ENCODE measurements at places on chromosomes 1 and 21. TPM values are rescaled to one million over a fixed set of nuclear protein-coding genes. Genes with fewer than 3 reads are reported as not detected.

DNA sequence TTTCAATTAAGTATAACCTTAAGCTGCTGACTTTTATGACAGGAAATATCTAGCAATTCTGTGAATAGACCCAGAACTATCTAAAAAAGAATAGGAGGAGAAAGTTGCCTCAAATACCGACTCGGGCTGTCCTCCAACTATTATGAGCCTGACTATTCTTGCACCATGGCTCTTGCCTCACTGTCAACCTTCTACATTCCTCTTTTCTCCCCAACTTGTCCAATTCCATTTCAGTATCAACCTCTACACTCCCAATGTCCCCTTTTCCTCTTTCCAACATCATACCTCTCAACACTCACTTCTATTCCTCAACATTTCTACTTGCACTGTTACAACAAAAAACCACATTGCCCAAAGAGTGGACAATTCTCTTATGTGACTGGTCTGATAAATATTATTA is 2.3 kb downstream of the ZZZ3 start:
- no peak for DNase-seq

- peak; percentile 67 for DNase-seq
Measured at GRCh38 chr1:204828352-204828850, 42.3 kb upstream of the NFASC start.

ACTL8 gene
- total RNA-seq: not detected

- DNase-seq: no peak
Measured at GRCh38 chr1:58017641-58018040, 528.9 kb downstream of the OMA1 start.

RGS18 gene
- total RNA-seq: 0.17 TPM

DNA sequence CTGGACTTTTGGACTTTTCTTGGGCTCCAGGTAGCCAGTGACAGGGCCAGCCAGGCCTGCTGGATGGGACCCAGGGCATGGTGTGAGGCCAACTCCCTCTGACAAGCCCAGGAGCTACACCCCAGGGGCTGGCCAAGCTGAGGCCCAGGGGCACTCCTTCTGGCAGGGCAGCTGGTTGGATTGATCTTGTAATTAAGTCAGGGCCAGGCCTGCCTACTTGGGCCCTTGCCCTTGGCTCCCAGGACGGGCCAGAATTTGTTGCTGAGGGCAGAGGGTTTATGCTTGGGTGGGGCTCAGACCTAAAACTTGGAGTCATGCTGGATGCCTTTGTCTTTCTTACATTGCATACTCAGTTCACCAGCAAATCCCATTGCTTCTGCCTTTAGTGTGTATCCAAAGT is 20.7 kb downstream of the KCNA2 start:
- DNase-seq: no peak

GRCh38 chr1:211714154-211714553 is 38.7 kb upstream of the NEK2 start:
- DNase-seq: no peak

- DNase-seq: no peak
Measured at GRCh38 chr1:5973771-5974170, 18.5 kb downstream of the NPHP4 start.

HAX1 gene
- total RNA-seq: 152 TPM

GRCh38 chr1:47724432-47724999 is 272.7 kb downstream of the TRABD2B start:
- DNase-seq: no peak

GIPC2 gene
- total RNA-seq: 0.50 TPM

DNA sequence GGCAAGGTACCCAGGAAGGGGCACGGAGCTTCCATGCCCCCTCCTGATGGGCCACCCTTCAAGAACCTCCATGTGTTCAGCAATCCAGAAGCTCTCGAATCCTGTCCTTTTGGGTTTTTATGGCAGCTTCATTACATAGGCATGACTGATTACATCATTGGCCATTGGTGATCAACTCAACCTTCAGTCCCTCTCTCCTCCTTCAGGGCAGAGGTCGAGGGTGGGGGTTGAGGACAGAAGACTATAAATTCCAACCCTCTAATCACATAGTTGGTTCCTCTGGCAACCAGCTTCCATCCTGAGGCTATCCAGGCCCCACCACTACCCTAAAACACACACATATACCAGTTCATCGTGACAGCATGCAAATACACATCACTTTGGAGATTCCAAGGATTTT is 135.7 kb downstream of the ZNF281 start:
- DNase-seq: no peak

PPFIA4 gene
- 4.3 TPM for total RNA-seq

DNA sequence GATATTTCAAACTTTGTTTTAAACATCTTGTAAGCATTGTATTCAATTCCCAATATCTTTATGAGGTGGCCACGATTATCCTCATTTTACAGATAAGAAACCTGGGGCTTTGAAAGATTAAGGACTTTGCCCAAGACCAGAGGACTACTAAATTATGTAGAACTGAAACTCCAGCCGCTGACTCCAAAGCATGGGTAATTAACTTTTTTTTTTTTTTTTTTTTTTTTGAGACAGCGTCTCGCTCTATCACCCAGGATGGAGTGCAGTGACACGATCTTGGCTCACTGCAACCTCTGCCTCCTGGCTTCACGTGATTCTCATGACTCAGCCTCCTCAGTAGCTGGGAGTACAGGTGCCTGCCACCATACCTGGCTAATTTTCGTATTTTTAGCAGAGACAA is 68.7 kb downstream of the ALG14 start:
- DNase-seq: no peak

KCNH1 gene
- 0.17 TPM for total RNA-seq

DNA sequence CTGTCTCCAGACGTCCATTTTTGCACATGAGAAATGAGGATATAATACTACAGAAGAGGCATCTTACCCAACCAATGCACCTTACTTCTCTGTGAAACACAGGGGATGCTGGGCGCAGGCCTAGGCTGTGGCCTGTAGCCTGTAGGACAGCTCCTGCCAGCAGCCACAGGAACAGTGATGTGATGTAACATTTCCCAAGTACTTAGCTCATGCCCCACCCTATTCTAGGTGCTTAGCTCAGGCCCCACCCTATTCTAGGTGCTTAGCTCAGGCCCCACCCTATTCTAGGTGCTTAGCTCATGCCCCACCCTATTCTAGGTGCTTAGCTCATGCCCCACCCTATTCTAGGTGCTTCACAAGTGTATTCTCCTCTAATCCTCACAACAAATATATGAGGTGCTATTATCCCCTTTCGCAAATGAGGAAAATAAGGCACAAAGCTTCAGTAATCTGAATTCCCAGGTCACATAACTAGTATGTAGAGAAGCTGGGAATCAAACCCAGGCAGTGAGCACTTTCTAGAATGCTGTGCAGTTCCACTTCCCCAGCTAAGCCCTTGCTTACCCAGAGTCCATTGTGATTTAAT is 4.6 kb upstream of the NAXE start:
- DNase-seq: no peak

TMEM125 gene
- not detected for total RNA-seq

- peak; percentile 90 for DNase-seq
Measured at GRCh38 chr1:226046240-226046639, 16.3 kb upstream of the H3-3A start.

DNA sequence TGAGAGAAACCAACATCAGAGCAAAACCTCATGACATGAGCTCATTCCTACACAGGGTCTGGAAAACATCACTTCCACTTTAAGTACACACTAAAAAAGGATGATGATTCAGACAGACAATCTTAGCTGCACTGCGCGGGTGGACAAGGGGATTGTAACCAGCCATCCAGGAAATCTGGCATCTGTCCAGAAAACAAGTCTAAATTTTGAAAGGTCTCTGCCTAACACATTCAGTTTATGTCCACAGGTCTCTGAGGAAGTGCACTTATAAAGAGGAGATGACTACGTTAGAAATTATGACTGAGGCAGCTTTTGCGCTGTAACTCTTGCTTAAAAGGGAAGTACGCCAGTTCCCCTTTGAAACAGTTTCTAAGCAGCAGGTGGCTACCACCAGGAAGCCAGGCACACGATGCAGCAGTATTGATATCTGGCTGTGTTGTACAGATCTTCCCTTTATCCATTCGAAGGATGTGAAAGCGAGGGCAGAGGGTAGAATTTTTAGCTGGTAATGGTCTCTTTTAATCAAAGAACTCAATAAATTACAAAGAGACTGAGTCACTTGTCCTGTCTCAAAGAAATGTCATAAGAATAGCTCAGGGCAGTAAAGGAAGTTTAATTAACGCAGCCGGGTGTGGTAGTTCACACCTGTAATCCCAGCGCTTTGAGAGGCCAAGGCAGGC is 128.0 kb downstream of the SETD4 start:
- DNase-seq: peak; percentile 85

GRCh38 chr21:32521736-32522355 is 63.5 kb downstream of the TCP10L start:
- DNase-seq: no peak

DNA sequence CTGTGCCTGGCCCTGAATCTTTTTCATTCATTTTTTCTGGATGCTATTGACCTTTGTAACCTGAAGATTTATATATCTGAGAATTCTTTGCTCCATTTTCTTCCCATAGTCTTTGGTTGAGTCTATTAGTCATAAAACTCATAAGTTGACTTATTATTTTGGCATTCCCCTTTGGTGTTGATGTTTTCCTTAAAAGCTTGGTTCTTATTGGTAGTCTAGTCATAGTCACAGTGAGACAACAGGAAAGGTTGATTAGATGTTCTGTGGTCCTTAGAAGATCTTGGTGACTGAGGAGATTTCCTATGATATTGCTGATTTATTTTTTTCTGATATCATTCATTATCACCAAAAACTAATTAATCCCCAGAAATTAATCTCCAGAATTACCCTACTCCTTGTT is 86.2 kb downstream of the PTPRC start:
- DNase-seq: no peak

- no peak for DNase-seq
Measured at GRCh38 chr1:152170287-152170905, 11.4 kb upstream of the RPTN start.

GRCh38 chr21:42308914-42309752 is 6.1 kb downstream of the TFF3 start:
- DNase-seq: no peak

- no peak for DNase-seq
Measured at GRCh38 chr1:147912553-147912952, 10.0 kb downstream of the GJA8 start.

DNA sequence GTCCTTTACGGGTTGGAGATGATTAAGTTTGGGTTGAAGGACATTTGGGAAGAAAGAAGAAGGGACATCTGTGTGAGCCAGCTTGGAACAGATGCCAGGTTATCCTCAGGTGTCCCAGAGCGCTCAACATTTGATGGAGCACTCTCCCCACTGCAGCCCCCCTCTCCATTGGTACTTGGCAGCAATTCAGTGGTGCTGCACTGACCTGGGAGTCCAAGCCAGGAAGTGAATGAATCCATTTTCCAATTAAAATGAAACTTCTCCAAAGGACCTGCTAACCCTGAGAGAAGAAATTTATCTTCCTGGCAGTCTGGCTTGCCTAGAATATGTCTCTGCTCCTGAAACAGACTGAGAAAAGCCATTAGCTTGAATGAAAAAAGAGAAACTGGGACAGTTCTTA is 67.1 kb downstream of the FGGY start:
- no peak for DNase-seq

DNA sequence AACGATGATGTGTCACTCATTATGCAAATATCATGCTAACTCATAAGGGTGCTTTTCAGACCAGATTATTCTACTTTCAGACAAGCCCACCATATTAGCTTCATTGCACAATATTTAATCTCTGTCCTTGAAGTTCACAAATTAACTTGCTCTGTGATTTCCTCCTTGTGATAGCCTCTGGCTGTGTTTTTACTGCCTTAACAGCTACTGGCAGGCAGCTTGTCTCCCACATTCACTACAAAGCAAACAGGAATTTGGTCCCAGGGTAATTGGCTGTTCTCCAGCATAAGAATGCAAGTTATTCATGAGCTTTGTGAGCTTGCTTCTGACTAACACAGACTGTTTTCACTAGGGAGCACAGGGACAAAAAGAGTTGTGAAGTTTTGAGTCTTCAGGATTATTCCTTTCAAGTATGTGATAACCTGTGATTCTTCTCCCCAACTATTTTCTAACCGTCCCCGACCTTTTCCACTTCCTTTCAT is 87.9 kb upstream of the HMCN1 start:
- peak; percentile 99 for DNase-seq

SH3D21 gene
- 3.3 TPM for total RNA-seq

DNA sequence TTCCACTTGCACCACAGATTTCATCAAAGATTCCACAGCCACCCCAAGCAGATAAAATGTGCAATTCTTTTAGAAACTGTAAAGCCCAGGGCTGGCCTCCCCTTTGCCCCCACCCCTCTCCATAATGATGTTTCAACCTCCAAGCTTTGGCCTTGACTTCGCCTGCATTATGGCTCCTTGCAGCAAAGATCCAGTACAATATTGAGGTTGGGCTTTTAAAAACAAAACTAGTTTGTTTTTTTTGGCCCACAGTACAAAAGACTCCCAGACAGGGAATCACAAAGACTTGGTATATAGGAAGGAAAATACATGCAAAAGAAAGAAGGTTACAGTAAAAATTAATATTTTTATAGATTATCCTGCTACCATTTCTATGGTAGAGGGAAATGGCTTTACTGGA is 356.5 kb upstream of the PTBP2 start:
- peak; percentile 62 for DNase-seq

FCAMR gene
- total RNA-seq: not detected

DNA sequence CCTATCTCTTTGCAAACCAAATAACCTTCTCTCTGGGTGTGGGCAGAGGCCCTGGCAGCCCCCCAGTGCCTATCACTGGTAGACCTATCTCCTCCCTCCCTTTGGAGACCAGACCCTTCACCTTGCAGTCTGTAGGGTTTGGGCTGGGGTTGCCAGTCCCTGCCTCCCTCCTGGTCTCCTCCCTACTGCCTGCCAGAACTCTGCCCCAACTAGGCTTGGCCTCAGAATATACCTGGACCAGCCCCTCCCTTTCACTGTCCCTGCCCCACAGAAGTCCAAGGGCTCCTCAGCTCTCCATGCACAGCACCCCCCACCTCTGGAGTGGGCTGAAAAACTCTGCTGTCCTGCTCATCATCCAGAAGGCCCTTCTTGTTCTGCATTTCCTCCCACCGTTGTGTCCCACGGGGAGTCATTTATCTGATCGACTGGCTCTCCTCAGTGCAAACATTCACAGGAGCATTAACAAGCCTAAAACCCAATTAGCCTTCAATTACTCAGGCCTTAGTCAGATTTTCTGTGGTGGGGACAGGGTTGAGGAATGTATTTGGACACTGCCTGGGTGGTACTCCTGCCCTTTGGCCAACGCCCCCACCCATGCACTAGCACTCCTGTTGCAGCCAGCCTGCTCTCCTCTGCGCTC is 27.7 kb upstream of the DMBX1 start:
- DNase-seq: no peak

DNA sequence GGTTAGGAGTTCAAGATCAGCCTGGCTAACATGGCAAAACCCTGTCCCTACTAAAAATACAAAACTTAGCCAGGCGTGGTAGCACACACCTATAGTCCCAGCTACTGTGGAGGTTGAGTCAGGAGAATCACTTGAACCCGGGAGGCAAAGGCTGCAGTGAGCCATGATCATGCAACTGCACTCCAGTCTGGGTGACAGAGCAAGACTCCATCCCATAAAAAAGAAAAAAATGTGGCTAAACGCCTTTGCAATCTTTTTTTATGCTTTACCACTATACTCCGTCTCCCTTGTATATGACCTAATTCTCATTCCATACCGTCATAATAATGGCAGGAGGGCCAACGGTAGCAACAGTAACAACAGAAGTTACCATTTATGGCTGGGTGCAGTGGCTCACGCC is 109.5 kb downstream of the ASH1L start:
- DNase-seq: no peak

ADAMTS5 gene
- total RNA-seq: 3.9 TPM

RUNX3 gene
- 0.26 TPM for total RNA-seq
